ENCODE measurements at places on chromosomes 5 and 9.

GRCh38 chr9:120016231-120016630 is 563.7 kb downstream of the CDK5RAP2 start:
- DNase-seq, result no peak

- DNase-seq, result no peak
Observed at GRCh38 chr5:72921886-72922285, 34.0 kb upstream of the FCHO2 start.

DNA sequence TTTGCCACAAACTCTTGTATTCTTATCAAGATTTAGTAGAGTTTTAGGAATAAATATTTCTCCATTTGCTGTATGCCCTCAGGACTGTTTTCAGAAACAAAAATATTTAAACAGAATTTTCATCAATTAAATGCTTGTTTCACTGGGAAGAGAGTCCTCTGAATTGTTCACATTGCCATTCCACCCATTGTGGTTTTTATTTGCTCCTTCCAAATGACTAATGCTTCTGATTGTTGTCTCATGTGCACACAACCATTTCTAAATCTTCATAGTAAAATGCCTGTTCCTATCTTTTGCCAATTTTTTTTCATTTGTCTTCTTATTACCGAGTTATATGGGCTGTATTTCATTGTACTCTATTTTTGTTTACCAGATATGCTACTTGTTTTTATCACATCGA is 10.6 kb downstream of the MARCOL start:
- no peak for DNase-seq

DNA sequence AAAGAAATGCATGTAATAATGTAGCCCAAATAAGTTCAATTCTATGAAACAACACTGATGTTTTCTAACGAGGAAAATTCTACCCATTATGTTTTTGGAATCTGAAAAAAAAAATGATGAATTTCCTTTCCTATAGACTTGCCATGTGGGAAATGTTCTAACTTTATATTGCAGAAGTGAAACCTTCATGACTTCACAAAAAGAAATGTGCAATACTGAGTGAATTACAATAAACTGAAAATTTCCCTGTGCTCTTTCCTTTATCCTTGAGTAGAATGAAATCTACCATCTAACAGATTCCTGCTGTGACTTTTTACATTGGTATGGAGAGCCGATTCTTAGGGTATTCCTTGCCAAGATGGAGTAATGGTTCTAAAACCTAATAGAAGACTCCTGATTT is 1622.5 kb downstream of the MAT2B start:
- DNase-seq, result no peak

GRCh38 chr5:73638344-73639095 is 12.5 kb downstream of the ARHGEF28 start:
- no peak for DNase-seq

DNA sequence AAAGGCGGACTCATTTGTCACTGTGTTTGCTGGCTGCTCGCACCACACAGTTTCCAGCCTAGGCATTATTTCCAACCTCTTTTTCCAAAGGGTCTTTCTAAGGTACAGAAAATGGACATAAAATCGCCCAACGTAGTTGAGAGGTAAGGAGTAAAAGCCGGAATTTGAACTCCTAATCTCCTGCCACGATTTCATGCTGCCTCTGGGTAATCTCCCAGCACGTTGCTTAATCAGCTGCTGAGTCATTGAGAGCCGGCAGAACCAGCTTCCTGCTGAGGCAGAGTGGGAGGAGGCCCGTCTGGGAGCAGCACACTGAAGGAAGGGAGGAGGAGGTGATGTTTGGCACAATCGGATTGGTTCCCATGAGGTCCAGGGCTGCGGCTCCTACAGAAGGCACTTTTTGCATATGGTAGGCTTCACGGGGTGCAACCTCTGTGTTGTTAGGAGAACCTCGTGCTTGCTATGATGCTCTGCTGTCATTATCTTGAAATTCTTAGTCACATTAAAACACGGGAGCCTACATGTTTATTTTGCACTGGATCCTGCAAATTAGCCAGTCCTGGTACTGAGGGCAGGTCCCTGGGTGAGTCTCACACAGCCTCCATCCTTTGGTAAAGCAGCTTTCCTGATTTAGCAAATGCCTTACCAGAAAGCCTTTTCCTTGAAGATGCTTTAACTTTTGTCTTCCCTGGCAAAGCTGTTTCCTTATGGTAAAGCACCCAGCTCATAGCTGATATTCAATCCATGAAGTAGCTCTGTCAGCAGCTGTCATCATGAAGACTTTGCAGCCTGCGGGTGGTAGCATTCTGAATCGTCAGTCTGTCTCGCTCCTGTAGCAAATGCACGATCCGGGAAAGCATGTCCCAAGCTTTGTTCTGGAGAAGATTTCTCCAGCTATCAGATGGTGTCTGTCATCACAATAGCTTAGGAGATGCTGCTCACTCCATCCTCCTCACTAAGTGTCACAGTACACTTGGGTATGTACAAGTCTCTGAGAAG is 191.6 kb upstream of the MSX2 start:
- DNase-seq, result no peak

- no peak for DNase-seq
Observed at GRCh38 chr5:73690015-73690414, 64.0 kb downstream of the ARHGEF28 start.

DNA sequence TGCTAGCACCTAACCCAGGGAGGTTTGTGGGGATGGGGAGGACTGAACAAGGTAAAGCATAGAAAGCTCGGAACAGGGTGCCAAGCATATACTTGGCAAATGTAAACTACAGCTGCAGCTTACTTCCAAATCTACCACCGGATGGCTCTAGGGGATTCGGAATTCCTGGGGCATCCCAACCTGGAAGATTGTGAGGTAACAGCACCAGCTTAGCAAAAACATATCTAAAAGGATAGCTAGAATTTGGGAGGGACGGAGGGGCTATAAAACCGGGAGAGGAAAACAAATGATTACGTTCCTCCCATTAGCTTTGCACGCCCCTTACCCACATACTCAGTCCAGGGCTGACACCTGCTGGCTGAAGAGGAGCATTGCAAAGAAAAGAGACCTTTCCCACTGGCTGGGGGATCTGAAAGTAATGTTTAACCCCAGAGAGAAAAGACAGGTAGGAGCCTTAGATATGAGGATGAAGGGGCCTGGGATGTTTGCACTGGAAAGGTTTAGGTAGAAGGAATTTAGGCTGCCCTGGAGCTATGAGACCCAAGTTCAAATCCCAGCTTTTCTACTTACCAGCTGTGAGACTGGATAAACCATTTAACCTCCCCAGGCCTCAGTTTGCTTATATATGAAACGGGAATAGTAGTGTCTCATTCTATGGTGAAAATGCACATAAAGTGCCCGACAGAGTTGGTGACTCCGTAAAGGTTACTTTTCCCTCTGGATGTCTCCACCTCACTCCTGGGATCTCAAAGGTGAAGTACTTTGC is 73.6 kb downstream of the FAM114A2 start:
- no peak for DNase-seq

- no peak for DNase-seq
Observed at GRCh38 chr5:113660706-113661250, 147.3 kb downstream of the YTHDC2 start.

- no peak for DNase-seq
Observed at GRCh38 chr5:168553377-168554130, 24.4 kb downstream of the FBLL1 start.

DNA sequence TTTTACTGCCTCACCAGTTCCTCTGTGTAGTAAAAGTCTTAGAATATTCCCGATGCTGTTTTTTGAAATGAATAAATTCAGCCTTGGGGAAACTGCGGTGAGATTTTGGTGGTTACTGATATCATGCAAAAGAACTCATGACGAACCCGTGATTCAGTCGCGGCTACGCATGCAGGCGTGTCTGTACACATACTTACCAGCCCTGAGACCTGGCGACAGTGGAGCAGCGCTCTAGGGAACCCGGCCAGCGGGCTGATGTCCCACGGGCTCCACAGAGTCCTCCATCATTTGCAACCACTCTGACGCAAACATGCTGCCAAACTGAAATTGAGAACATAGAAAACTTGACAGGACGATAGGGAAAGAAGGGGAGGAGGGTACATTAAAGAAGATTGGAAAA is 315.6 kb upstream of the DAB2 start:
- no peak for DNase-seq

- no peak for DNase-seq
Observed at GRCh38 chr9:85136507-85136906, 467.0 kb downstream of the NTRK2 start.

Data from activated CD8-positive, alpha-beta memory T cell treated with anti-CD3 and anti-CD28 coated beads for 1 hour (primary cell).